Bronchial epithelial cell (primary cell): ENCODE measurements at places on chromosomes 5 and 9. TPM values are rescaled to one million over a fixed set of nuclear protein-coding genes. Genes with fewer than 3 reads are reported as not detected.

- peak; percentile 21 for DNase-seq
Measured at GRCh38 chr9:1536522-1537170, 478.5 kb upstream of the SMARCA2 start.

GRCh38 chr5:91079037-91079436 is 304.1 kb downstream of the ARRDC3 start:
- peak; percentile 55 for DNase-seq

GRM6 gene
- total RNA-seq, result not detected in 2 replicates

MUSK gene
- total RNA-seq, result under 0.01 TPM in 1 of 2 replicates, not detected in the other

CARTPT gene
- not detected in 2 replicates for total RNA-seq

GRCh38 chr5:1555011-1555807 is 31.4 kb upstream of the LPCAT1 start:
- peak; percentile 78 for DNase-seq

DNA sequence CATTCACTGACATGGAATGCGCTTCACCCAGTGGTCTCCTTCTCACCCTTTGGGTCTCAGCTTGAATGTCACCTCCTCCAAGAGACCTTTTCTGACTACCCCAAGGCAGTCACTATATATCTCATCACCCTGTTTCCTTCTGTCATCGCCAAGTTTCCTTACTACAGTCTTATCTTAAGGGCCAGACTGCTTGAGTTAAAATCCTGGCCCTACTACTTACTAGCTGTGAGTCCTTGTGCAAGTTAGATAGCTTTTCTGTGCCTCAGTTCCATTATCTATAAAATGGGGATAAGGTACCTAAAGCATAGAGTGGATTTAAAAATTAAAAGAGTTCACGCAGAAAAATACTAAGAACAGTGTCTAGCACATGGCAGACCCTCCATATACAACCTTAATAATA is 132.4 kb downstream of the GABBR2 start:
- DNase-seq, result no peak

PCDHA13 gene
- total RNA-seq, result 0.13 and 0.26 TPM in 2 replicates

CDH9 gene
- not detected in 2 replicates for total RNA-seq

- DNase-seq, result no peak
Measured at GRCh38 chr5:9373571-9373970, 172.3 kb downstream of the SEMA5A start.

ZNF483 gene
- 0.26 and 0.51 TPM in 2 replicates for total RNA-seq

DNA sequence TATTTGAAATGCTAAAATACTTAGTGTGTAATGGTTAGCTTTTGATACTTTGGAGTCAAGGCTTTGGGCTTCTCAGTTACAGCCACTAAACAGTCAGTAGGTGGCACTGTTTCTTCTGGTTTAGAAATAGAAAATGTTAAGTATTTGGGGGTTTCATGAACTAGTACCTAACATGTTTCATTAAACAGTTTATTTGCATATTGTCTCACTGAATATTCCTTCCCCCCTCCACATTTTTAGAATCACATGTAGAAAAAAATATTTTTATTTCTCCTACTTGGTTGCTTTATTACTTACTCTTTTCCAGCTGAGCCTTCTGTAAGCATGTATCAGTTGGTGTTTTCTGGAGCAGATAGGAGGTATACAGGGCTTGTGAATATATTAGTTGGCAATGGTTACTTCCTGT is 48.0 kb downstream of the IPO11 start:
- peak; percentile 42 for DNase-seq

DNA sequence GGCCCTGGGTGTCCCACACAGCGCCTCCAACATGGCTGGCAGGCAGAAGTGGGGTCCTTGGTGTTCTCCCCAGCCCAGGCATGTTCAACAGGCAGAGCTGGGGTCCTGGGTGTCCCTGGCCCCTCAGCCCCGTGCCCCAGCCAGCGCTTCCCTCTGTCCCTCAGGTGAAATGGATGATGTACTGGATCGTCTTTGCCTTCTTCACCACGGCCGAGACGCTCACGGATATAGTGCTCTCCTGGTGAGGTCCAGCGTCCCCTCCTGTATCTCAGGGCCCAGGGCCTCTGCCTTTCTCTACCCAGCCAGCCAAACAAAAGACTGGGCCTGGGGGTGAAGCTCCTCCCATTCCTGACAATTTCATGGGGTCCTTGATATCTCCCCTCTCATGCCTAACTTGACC is 2.4 kb downstream of the REEP2 start:
- no peak for DNase-seq

GRCh38 chr9:14251154-14252071 is 62.5 kb downstream of the NFIB start:
- peak; percentile 97 for DNase-seq

GRCh38 chr5:165714598-165714997 is 2209.2 kb downstream of the MAT2B start:
- no peak for DNase-seq

GCNT4 gene
- total RNA-seq, result 2.9 and 5.5 TPM in 2 replicates

GRCh38 chr5:34486160-34486848 is 169.8 kb upstream of the RAI14 start:
- DNase-seq, result peak; percentile 73

BSPRY gene
- 1.8 and 20.4 TPM in 2 replicates for total RNA-seq

DNA sequence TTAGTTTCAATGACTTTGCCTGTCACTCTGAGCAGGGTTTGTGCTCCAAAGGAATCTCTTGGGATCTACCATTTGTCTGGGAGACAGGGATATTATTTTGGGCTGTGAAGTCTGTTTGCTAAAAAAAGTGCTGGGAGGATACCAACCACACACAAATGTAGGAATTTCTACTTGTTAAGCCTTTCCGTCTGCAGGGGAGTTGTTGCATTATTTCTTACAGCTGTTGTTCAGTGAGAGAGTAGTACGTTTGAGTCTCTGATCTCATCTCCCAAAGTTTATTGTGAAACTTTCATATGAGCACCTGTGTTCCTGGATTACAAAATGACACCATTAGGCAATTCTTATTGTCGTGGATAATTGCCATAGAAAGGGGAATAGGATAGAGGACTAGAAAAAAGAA is 78.3 kb upstream of the SEMA6A start:
- DNase-seq, result peak; percentile 76

CAMK2A gene
- total RNA-seq, result under 0.01 TPM in 1 of 2 replicates, not detected in the other

DNA sequence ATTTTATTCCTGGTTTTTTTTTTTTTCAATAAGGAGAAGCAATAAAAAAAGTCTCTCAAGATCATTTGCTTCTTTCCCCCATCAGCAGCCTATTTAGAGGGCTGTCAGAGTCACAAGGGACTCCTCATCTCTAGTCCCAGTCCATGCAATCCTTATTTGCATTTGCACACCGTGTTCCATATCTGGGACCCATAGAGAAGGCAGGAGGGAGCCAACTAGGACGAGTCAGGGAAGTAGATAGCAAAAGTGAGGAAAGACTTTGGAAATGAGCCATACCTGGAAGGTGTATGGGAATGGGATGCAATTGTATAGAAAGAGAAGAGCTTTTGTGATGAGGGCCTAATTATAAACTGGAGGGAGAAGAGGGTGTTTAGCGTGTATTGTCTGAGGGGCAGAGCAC is 160.0 kb downstream of the PIK3R1 start:
- peak; percentile 7 for DNase-seq

DNA sequence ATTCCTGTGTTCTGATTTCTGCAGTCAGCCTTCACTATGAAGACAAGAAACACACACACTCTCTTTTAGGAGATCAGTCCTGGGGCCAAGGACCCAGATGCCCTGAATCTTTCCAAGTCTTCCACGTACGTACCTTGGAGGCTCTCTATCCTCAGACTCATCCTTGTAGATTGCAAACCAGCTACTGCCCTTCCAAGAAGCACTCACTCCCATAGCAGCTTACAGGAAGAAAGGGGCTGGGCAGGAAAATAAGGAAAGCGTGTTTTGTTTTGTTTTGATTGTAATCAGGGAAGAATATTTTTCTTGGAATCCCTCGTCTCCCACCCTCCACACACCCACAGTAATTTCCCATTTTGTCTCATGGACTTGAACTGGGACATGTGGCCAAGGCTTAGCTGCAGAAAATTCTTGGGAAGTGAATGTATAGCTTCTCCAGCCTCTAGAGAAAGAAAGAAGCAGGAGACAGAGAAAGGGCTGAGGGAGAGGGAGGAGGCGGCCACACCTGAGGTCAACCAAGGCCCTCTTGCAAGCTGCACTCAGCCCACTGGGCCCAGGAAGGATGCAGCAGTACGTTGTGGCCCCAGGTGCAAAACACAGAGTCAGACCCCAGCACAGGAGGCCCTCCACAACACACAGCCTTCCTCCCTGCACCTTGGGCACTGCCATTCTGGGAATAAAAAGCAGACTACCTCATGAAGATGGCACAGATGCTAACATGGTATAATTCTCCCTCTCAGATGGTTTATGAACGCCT is 29.9 kb downstream of the IRX2 start:
- DNase-seq, result no peak

DNA sequence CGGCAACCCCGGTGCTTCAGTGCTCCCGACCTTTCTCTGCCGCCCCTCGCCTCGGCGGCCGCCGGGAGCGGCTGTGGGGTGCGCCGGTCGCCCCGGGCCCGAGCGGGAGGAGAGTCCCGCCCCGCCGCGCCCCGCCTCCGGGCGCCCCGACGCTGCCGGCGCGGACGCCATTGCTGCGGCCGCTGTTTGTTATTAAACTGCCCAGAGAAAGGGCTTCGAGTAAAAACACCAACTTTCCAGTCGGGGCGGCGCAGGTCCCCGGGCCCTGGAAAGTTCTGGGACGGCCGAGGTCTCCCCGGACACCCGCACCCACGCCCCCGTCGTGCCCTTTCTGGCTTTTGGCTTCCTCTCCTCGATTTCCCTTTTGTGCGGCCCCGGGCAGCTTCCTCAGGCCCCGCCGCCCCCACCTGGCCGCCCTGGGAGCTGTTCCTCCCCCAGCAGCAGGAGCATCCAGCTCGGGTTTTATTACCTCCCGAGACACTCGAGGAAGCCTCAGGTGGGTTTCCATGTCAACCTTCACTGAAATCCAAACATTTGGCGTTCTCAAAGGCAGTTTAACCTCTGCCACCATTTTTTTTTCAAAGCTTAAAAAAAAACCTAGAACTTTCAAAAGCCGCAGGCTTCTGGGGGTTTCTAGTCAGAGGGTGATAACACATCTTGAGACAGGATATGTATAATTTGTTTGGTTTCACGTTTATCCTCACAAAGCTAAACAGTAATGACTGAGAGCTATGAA is 334.4 kb downstream of the CWC27 start:
- DNase-seq, result peak; percentile 39

DBH gene
- not detected in 2 replicates for total RNA-seq
